ENCODE measurements at places on chromosomes 13 and 19. TPM values are rescaled to one million over a fixed set of nuclear protein-coding genes. Genes with fewer than 3 reads are reported as not detected.

Gene ZNF83
- 41.7 TPM for total RNA-seq

Gene USP12
- 22.2 TPM for total RNA-seq

Gene RGCC
- total RNA-seq: 3.1 TPM

Gene RFPL4A
- not detected for total RNA-seq

Gene TEX26
- total RNA-seq: 0.14 TPM

Gene HOOK2
- total RNA-seq: 15.8 TPM

Gene PTGER1
- 25.6 TPM for total RNA-seq

Gene OR7D2
- not detected for total RNA-seq

Gene MCF2L
- 0.14 TPM for total RNA-seq

Gene ZNF329
- 12.5 TPM for total RNA-seq

Gene SHISA7
- not detected for total RNA-seq

Gene ZNF547
- 5.2 TPM for total RNA-seq

Gene CAMSAP3
- total RNA-seq: not detected

Gene UPK1A
- 0.09 TPM for total RNA-seq

Gene LGALS14
- not detected for total RNA-seq

Gene GRIN3B
- total RNA-seq: 0.14 TPM

Gene HSH2D
- not detected for total RNA-seq

Gene CABP5
- not detected for total RNA-seq

Gene PLPPR3
- 1.1 TPM for total RNA-seq

Gene CGB5
- not detected for total RNA-seq

Gene URAD
- not detected for total RNA-seq

All from smooth muscle cell of bladder (primary cell).